CD4-positive, alpha-beta T cell (primary cell): ENCODE measurements at places on chromosomes 2 and 18. TPM values are rescaled to one million over a fixed set of nuclear protein-coding genes. Genes with fewer than 3 reads are reported as not detected.

DNA sequence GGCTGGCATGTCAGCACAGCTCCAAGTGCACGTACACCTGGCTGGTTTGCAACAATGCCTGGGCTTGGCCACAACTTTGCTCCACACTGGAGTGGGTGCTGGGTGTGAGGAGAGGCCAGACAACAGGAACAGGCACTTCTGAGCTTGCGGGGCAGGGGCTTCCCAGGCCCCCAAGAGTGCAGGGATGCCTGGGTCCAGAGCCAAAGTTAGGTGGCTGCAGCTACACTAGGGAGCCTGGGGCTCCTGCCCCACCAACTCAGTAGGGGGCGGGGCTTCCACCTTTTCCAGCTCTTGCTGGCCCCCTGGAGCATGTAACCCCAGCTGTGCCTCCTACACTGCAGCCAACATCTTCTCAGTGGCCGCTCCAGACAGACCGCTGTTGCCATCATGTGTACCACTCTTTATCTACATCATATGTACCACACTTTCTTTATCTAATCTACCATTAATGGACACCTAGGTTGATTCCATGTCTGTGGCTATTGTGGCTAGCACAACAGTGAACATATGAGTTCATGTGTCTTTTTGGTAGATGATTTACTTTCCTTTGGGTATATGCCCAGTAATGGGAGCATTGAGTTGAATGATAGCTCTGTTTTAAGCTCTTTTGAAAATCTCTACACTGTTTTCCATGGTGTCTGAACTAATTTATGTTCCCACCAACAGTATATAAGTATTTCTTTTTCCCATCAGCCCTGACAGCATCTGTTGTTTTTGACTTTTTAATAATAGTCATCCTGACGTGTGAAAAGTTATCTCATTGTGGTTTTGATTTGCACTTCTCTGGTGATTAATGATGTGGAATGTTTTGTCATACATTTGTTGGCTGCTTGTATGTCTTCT, 87.9 kb downstream of the ZNF804A start:
- no peak for DNase-seq

DSG1 gene
- total RNA-seq, result not detected

- no peak for DNase-seq
Observed at GRCh38 chr18:48553236-48553635, 14.4 kb downstream of the CTIF start.

DNA sequence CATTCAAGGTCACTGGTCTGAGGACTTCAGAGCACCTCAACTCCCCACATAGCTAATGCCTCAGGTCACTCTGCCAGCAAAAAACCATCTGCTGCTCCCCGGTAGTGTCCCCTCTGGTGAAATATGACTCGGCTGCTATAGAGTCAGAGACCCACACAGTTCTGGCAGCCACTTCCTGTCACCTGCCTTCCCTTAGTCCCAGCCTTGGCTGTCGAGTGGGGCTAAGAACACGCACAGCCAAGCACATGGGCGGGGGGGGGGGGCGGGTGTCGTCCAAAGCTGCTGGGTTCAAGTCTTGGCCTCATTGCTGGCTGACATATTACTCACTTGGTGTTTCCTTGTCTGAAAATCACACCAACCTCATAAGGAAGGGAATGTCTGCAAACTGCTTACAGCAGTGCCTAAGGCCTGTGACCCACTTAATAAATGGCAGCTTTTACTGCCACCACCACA, 37.5 kb downstream of the POLR1A start:
- DNase-seq, result peak; percentile 63

- DNase-seq, result no peak
Observed at GRCh38 chr2:62303788-62304187, 107.9 kb downstream of the B3GNT2 start.
